ENCODE measurements at places on chromosomes 13 and 19.
A peak's percentile ranks its signal among the peaks of the same experiment; 100 is the strongest.

DNA sequence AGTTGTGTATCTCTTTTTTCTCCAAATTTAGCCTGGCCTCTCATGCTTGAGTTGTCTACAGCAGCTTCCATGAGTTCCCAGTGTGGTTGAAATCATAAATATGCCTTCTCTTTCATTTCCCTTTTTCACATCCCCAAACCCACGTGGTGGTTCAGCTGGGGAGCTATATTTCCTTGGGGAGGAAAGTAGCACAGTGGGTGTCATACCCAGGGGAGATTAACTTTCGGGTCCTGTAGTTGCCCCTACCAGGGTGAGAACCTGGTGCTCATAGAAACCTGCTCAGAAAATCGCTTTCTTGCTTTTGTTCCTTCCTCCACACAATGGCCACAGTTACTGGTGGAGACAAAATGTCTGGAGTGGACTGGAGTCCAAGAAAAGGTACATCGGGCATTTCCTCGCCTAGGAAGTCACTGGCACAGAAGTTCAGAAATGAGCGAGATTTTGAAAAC lies 7.0 kb upstream of the LILRA4 start:
- no peaks in the 10 kb centered on the region for H3K27me3 ChIP-seq
- H3K4me3 ChIP-seq, result no peak overlapping the region
- peak; percentile 11 for DNase-seq
- no peaks in the 10 kb centered on the region for H3K36me3 ChIP-seq
- H3K4me1 ChIP-seq, result no peaks in the 10 kb centered on the region

DNA sequence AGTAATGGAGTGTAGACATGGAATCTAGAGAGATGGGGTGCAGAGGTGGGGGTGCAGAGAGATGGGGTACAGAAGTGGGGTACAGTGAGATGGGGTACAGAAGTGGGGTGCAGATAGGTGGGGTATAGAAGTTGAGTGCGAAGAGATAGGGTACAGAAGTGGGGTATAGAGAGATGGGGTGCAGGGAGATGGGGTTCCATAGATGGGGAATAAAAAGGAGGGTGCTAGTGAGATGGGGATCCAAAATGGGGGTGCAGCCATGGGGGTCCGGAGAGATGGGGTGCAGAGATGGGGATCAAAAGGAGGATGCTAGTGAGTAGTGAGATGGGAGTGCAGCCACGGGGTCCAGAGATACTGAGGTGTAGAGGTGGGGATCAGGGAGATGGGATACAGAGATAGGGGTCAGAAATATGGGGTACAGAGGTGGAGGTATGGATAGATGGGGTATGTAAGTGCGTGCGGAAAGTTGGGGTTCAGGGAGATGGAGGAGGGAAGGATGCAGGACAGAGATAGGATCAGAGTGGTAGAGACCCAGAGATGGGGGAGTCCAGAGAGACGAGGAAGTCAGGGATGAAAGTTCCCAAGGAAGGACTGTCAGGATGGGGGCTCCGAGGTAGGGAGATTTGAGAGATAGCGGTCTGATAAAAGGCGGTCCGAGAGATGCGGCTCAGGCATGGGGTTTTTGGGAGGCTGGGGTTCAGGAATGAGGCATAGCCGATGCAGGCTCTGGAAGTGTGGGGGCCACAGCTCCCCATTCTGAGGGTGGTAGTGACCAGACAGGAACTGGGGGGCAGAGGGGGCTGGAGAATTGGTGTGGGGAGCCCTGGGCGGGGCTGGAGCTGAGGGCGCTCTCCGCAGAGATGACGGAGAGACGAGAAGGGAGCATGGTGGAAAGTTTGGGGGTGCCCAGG lies 3.4 kb downstream of the PALM3 start:
- no peak overlapping the region for H3K4me3 ChIP-seq
- no peak overlapping the region for H3K27ac ChIP-seq
- no peaks in the 10 kb centered on the region for H3K36me3 ChIP-seq
- no peaks in the 10 kb centered on the region for H3K4me1 ChIP-seq
- peak; percentile 58 for DNase-seq

DNA sequence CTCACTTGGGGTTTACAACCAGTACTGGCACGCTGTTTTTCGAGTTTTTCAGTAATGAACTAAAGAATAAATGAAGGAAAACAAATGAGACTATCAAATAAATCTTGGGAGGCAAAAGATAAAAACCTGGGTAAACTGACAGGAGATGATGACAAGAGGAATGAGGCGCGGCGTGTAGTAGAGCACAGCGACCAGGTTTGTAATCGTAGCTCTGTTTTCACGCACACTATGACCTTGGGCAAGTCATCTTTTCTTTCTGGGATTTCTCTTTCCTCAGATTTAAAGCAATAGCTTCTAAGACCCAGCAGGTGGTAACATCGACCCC lies 419 bp downstream of the MRPS31 start:
- H3K27me3 ChIP-seq, result no peaks in the 10 kb centered on the region
- peak overlapping the region; percentile 84 for H3K27ac ChIP-seq
- H3K36me3 ChIP-seq, result peaks cover 10% of the 10 kb centered on the region
- no peak for DNase-seq
- H3K4me3 ChIP-seq, result peak overlapping the region; percentile 100
- H3K4me1 ChIP-seq, result peaks cover 7% of the 10 kb centered on the region

DNA sequence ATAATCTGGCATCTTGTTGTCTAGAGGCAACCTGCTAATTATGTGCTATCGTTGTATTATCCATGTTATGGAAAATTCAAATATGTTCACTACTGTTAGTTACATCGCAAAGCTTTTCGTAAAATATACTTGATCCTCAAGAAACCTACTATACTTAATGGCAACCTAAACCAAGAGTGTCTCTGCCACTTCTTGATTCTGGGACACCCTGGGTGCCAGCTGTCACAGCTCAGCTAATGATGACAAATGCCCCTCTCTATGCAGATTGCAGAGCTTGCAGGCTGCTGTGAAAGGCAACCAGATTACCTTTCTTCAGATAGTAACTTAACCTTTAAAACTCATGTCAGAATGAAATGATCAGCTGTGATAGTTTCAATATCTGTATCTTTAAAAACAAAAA lies 8.9 kb upstream of the MAB21L1 start:
- no peak for DNase-seq
- H3K27me3 ChIP-seq, result no peaks in the 10 kb centered on the region
- no peak overlapping the region for H3K4me3 ChIP-seq

DNA sequence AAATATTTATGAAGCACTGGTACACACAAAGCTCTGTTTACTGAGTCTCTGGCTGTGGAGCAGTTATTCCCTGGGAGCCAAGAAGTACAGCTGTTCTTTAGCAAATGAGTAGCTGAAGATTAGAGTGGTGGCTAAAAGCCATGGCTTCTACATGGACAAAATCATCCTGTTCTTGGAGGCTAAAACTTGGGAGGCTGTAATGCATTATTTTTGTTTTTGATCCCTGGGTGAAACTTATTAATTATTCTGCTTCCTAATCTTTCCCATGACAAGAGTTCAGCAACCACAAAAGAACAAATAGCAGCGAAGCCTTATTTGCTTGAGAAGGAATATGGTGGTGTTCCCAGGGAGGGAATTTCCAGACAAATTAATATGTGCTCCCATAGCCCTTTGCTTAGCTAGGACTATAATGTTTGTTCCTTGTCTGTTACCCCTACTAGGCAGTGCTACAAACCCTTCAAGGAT lies 109.5 kb downstream of the DCT start:
- H3K4me1 ChIP-seq, result no peaks in the 10 kb centered on the region
- no peak overlapping the region for H3K4me3 ChIP-seq
- no peak overlapping the region for H3K27ac ChIP-seq
- H3K27me3 ChIP-seq, result no peaks in the 10 kb centered on the region
- peak; percentile 35 for DNase-seq
- no peaks in the 10 kb centered on the region for H3K36me3 ChIP-seq

GRCh38 chr13:113397608-113398425 lies 33.9 kb upstream of the GRTP1 start:
- H3K4me1 ChIP-seq, result peaks cover 12% of the 10 kb centered on the region
- no peaks in the 10 kb centered on the region for H3K27me3 ChIP-seq
- H3K36me3 ChIP-seq, result no peaks in the 10 kb centered on the region
- peak; percentile 29 for DNase-seq
- H3K27ac ChIP-seq, result no peak overlapping the region

DNA sequence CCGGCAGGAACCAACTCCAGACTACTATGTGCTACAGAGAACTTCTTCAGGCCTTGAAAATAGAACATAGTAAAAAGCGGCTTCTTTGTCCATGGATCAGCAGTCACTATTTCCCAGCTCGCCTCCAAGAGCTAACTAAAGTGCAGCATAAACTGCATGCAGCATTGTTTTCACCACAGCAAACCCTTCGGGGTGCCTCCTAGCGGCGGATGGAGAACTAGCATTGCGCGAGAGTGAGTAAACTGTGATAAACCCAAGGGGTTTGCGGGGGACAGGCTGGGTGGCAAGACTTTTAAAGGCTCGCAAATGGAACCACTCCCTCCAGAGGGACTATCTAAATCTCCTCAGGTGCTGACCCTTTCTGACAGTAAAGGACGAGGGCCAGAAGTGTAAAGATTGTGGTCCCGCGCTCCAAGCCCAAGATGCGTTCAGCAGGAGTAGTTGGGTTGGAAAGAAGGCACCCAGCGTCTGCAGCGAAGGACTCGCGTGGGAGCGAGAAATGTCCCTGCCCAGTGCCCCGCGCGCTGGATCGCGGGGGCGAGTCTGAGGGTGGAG lies 21.5 kb upstream of the SGCG start:
- H3K27me3 ChIP-seq, result no peaks in the 10 kb centered on the region
- H3K36me3 ChIP-seq, result no peaks in the 10 kb centered on the region
- DNase-seq, result peak; percentile 83

DNA sequence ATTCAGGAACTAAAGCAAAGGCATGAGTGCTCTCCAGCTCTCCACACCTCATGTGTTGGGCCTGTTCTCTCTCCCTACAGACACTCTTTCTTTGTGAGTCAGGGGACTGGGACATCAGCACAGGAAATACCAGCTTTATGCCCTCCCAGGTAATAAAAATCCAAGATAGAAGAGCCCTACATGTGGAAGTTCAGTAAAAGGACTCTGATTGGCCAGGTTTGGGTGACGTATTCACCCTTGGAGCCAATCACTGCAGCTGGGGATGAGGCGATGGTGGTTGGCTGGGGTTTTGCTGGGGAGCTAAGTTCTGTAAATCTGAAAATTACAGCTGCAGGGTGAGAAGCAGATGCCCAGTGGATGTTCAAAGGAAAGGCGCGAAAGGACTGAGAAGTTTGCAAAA lies 32.5 kb downstream of the CCDC70 start:
- H3K4me1 ChIP-seq, result no peaks in the 10 kb centered on the region
- DNase-seq, result no peak
- no peak overlapping the region for H3K27ac ChIP-seq

GRCh38 chr13:23212671-23213070 lies 31.9 kb downstream of the SGCG start:
- H3K27ac ChIP-seq, result no peak overlapping the region
- no peaks in the 10 kb centered on the region for H3K4me1 ChIP-seq
- DNase-seq, result peak; percentile 6

- H3K27ac ChIP-seq, result no peak overlapping the region
- peak; percentile 22 for DNase-seq
- no peaks in the 10 kb centered on the region for H3K36me3 ChIP-seq
- no peak overlapping the region for H3K4me3 ChIP-seq
- H3K4me1 ChIP-seq, result no peaks in the 10 kb centered on the region
Observed at GRCh38 chr19:31616031-31616430, 266.8 kb upstream of the TSHZ3 start.

DNA sequence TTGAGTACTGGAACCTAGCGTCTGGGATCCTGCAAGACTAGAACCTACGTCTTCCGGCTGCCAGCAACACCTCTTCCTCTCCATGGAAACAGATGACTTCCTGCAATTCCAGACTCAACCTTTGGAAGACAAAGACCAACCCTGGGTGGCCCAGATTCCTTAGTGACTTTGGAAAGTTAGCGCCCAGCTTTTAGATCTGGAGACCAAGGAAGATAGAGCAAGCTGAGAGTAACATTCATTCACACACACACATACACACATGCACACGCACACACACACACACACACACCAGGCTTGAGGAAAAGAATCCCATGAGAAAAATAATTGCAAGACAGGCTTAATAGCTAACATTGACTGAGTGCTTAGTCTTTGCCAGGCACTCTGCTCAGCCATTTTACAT lies 788.9 kb downstream of the UQCRFS1 start:
- no peak overlapping the region for H3K27ac ChIP-seq
- no peaks in the 10 kb centered on the region for H3K27me3 ChIP-seq
- DNase-seq, result no peak
- H3K36me3 ChIP-seq, result no peaks in the 10 kb centered on the region

DNA sequence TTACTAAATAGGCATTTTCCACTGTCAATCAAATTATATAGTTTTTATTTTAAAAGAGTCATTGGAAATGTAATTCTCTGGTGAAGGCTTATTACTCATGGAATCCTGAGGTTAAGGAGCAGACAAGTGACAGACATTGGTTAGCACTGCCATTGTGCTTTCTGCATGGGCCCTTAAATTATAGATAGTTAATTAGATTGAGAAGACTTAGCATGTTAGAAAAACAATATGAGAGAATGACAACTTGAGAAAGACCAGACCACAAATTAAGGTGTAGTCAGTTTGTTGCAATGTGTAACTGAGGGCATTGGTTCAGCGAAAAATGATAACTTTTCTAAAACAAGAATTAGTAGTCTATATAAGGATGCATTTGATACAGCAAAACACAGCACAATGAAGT lies 195.5 kb downstream of the SLITRK6 start:
- H3K4me1 ChIP-seq, result no peaks in the 10 kb centered on the region
- DNase-seq, result no peak
- H3K27ac ChIP-seq, result no peak overlapping the region
- no peak overlapping the region for H3K4me3 ChIP-seq
- no peaks in the 10 kb centered on the region for H3K27me3 ChIP-seq
- no peaks in the 10 kb centered on the region for H3K36me3 ChIP-seq

DNA sequence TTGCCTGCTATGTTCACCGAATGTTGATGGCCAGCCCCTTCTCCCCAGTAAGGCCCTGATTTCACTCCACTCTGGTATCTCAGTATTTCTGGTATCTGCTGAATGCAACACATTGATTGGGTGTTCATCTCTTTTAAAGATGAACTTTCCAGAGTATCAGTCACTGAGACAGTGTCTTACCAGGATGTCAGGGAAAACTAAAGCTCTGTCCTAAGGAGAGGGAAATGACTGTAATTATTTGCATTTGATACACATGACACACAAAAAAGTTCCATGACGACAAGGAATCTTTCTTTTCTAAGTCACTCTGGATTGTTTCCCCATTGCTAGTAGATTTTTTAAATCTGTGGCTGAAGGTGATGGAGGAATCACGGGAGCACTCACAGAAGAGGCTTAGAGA lies 2.2 kb downstream of the GPC5 start:
- peak; percentile 62 for DNase-seq
- H3K36me3 ChIP-seq, result no peaks in the 10 kb centered on the region

- no peak overlapping the region for H3K4me3 ChIP-seq
- no peak for DNase-seq
- peaks cover 10% of the 10 kb centered on the region for H3K4me1 ChIP-seq
Observed at GRCh38 chr13:106468207-106468606, 67.3 kb downstream of the EFNB2 start.

Data from osteoblast (primary cell).